Stimulated activated naive CD8-positive, alpha-beta T cell treated with anti-CD3 and anti-CD28 coated beads, Interleukin-15, amount 100 ng/mL, for 72 hours (primary cell): ENCODE measurements at places on chromosomes 1 and 21.

GRCh38 chr1:156592910-156593660 is 1.5 kb downstream of the NAXE start:
- no peak for DNase-seq

GRCh38 chr1:40092706-40093639 is 4.1 kb downstream of the PPT1 start:
- no peak for DNase-seq

- DNase-seq = no peak
Observed at GRCh38 chr1:72759486-72759885, 477.1 kb upstream of the NEGR1 start.

- no peak for DNase-seq
Observed at GRCh38 chr1:215911406-215911968, 344.4 kb downstream of the KCTD3 start.
